Muscle of back (tissue), 13 donors: ENCODE measurements at places on chromosomes 4 and X. TPM values are rescaled to one million over a fixed set of nuclear protein-coding genes. Genes with fewer than 3 reads are reported as not detected.

Gene RENBP
- polyA plus RNA-seq = 5.0 TPM

Gene MED28
- polyA plus RNA-seq = 27.7 TPM

Gene TMSB15A
- 12.4 TPM for polyA plus RNA-seq

Gene SPANXB1
- not detected for polyA plus RNA-seq

Gene VCX3A
- not detected for polyA plus RNA-seq

Gene NLRP2B
- not detected for polyA plus RNA-seq

Gene PRRG1
- 16.0 TPM for polyA plus RNA-seq

- no peak for DNase-seq
Observed at GRCh38 chr4:169110633-169111032, 100.6 kb upstream of the CBR4 start.

GRCh38 chr4:89837385-89837992, 528 bp upstream of the SNCA start:
- DNase-seq = no peak

DNA sequence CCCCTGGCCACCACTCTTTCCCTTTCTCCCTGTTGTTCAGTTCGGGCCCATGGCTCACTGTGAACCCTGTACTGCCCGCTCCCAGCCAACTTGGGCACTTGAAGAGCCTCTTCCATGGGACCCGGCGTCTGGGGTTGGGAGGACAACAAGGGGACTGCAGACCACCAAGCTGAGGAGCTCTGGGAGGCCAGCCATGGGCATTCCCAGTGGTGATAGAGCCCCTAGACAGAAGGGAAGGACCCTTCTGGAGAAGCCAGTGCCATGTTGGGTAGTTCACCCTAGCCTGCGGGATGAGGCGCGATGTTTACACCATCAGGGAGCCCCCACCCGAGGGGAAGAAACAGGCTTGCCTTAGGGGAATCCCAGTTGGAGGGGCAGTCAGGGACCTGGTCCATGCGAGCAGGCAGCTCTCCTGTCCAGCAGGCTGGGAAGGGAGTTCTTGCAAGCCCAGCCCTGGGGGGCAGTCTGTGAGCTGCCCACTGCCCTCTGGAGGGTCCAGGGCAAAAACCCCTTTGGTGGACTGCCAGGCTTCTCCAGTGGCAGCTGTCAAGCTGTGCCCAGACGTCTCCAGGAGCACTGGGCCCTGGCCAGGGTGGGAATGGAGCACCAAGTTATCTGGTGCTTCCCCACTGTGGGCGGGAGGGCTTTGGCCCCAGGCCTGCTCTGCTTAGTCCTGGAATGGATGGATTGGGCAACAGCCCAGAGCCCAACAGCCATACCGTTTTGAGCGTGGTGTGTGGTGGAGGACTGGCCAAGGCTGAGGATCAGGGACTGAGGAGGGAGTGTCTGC, 23.7 kb upstream of the UBA1 start:
- DNase-seq = no peak

DNA sequence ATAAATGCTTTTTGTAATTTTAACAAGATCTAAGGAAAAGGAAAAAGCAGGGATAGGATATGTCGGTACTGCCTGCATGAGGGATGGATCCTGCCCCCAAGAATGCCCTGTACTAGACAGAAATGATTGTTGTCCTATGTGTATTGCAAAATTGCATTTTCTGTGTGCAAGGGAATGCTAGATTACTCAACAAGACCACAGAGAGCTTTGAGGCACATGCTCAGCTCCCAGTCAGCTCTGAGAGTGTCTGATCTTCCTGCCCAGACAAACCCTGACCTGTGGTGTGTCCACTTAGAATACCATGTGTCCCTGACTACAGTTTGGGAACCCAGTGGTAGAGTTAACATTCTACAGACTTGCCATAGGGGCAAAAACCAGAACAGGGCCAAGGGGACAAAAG, 129.2 kb upstream of the PAK3 start:
- no peak for DNase-seq

DNA sequence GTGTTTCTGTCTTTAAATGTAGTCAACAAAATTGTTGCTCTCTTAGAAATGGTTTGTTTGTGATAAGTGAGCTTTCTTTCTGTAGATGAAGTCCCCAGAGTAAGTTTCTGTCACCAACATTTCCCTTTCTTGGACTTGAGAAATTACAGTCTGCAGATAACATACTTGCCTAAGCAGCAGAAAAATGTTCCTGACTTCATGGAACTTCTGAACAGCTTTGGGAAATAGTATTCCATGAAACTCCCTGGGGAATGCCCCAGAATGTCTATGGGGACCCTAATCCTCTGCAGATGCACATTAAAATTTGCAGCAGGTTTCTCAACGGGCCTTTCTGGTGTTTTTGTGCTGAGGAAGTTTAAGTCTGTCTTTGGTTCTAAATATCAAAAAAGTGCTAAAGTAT, 38.6 kb upstream of the NEIL3 start:
- no peak for DNase-seq

DNA sequence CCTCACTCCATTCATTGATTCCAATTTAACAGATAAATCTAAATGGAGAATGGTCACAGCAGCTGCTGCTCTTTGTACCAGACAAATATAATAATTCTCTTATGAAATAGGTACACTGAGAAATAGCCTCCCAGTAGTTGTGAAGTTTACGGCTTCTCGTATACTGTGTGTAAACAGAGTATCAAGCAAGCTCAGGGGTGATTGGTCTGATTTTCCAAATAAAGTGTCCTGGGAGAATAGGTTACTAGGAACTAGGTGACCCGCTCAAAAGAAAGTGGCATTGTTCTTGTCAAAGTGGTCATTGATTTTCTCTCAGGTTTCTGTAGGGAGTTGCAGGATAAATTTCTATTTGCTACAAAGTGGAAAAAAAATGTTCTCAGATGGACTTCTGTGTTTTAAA, 838.2 kb downstream of the RAPGEF2 start:
- DNase-seq = no peak

DNA sequence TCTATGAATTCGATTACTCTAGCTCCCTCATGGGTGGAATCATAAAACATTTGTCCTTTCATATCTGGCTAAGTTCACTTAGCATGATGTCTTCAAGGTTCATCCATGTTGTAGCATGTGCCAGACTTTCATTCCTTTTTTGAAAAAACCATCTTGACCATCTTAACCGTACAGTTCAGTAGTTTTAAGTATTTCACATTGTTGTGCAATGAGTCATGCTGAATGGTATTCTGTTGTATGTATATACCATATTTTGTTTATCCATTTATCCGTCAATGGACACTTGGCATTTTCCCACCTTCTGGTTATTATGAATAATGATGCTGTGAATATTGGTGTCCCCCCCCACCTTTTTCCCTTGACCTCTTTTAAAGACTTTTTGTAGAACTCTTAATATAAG, 72.4 kb upstream of the TLR2 start:
- no peak for DNase-seq

DNA sequence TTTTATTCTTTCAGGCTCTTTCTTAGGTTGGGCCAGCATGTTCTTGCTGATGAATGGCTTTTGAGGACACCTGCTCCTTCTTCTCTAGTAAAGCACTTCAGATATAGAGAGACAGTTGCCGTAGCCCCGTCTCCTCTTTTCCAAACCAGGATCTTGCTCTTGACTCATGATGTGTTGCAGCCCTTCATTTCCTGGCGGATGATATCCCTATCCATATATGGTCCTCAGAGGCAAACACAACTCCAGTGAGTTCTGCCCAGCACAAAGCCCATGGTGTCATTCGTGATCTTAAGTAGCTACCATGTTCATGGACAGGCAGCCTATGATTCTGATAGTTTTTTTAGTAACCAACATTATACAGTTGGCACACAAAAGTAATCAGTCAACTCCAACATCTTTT, 59.8 kb upstream of the ACSL1 start:
- no peak for DNase-seq

- peak; percentile 75 for DNase-seq
Observed at GRCh38 chr4:165758086-165758485, 115.0 kb upstream of the TLL1 start.

DNA sequence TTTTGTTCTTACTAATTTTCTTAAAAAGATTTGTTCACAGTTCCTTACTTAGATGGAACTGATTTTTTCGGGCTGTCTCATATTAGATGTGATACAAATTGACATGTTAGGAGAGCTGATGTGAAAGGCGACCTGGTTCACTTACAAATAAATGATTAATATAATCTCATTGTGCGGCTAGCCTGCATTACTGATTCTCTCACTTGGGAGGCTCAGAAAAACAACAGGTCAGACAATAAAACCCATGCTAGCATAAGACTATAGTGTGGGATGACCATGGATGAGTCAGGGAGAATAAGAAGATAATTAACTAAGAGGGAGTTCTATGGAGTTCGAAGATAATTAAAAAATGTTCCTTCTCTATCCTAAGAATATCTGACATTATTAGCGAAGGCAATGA, 40.8 kb downstream of the RTL9 start:
- no peak for DNase-seq

DNA sequence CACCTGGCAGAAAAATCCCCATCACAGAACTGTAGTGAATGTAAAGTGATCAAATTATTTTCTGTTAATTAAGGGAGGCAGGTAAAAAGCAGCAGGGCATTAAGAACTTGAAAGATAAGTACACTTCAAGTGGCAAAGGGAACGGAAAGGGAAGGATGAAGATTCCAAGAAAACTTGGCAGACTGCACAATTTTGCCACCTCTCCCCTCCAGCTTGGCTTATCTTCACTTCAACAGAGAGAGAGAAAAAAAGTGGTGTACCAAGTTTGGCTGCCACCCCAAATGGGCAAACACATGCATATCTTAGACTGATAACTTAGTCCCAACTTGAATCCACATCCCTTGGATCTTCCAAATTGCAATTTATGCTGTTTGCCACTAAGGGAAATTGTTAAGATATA, 598.1 kb upstream of the ACTRT1 start:
- DNase-seq = no peak

DNA sequence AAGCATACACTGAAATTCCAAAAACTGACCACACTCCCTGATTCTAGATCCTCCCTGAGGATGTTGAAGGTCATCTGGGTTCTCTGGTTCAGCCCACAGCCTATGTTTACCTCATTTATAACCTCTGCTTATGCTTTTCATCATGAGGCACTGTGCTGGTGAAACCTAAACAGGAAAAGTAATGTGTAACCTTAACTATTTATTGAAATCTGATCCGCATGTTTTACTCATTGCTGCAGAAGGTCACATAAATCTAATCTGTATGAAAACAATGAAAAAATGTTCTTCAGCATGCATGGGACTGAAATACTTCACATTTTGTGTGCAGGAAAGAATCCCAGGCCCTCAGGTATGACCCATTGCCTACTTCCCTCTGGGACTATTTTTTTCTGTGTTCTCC, 30.3 kb downstream of the UCHL1 start:
- no peak for DNase-seq

DNA sequence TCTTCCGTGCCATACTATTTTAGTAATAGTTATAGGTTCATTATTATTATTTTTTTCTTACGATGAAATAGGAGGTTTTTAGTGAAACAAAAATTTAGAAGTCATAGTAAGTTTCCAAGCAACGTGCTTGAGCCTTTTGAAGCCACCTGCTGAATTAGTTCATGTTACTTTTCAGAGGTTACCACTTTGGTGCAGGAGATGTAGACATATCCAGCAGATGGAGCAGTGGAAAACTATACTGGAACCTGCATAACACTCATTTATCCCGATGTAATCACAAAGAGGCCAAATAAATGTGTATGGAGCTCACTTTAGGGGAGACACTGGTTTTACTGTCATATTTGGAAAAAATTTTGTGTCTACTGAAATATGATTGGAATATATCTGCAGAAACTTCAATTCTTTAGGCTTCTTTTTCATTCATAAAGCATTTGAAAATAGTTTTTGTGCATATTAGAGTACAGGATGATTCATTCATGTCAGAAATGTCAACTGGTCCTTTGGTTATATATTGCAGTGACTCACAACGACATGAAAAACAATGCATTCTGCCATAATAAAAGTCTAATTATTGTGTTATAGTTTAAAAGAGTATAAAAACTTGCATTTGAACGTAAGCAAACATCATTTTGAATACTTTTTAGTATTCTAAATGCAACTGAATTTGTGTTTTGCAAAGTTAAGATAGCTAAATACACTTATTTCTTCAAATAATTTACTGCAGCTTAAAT, 2182.9 kb upstream of the TENM3 start:
- no peak for DNase-seq

- DNase-seq = no peak
Observed at GRCh38 chr4:8838961-8839431, 32.6 kb downstream of the HMX1 start.

GRCh38 chr4:56914336-56914735, 6.6 kb downstream of the REST start:
- DNase-seq = no peak

DNA sequence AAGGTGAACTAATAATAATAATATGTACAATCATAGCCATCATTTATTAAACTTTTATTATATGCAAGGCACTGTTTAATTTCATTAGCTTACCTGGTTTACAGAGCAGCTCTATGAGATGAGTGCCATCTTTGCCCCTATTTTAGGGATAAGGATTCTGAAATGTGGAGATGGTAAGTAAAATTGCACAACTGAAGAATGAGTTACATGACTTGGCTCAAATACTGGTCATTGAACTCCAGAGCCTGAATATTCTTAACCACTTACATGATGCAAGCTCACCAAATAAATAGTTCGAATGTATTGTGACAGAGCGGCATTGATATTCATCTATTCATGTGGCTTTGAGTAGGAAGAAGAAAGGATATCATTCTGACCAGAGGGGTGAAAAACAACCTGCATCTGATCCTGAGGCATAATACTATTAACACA, 11.7 kb downstream of the ALB start:
- DNase-seq = no peak

DNA sequence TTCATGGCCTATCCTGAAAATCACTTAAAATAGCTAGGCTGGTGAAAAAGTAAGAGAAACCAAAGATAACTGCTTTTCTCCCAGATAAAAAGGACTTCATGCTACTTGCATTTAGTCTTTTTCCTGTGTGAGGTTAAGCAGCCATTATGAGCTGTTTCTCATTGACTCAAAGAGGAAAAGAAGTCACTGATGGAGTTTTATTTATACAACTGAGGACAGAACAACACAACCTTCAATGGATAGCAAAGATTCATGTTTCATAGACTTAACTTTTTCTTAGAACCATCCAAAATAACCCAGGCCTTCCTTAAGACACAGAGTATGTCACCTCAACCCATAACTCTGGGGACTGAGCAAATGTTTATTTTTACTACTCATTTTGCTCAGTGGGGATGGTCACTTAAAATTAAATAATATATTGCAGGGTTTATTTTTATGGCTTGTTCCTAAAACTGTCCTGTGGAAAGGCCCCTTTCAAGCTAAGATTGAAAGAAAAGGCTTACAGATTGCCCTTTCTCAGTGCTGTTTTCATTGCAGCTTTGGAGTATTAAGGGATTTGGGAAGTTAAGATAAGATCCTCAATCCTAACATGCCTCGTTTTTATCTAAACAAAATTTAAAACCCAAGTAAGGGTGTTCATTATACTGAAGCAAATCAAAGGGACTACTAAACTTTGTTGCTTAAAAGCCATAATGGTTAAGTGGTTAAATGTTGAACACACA, 252.6 kb upstream of the MAD2L1 start:
- no peak for DNase-seq

GRCh38 chrX:109902665-109903064, 100.2 kb upstream of the TMEM164 start:
- DNase-seq = no peak

DNA sequence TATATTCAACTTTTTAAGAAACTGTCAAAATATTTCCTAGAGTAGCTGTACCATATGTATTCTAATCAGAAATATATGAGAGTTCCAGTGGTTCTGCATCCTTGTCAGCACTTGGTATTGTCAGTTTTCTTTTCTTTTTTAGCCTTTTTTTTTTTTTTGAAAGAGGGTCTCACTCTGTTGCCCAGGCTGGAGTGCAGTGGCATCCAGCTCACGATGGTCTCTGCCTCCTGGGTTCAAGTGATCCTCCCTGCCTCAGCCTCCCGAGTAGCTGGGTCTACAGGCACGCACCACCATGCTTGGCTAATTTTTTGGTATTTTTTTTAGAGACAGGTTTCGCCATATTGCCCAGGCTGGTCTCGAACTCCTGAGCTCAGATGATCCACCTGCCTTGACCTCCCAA, 79.1 kb downstream of the ZFX start:
- DNase-seq = no peak
